ENCODE measurements at places on chromosomes 6 and 20. TPM values are rescaled to one million over a fixed set of nuclear protein-coding genes. Genes with fewer than 3 reads are reported as not detected.

Gene OPRM1
- total RNA-seq = not detected

Gene TMEM170B
- 1.3 TPM for total RNA-seq

Gene ARMH2
- total RNA-seq = not detected

Gene HLA-C
- total RNA-seq = 170 TPM

Gene TASP1
- total RNA-seq = 8.9 TPM

Gene C20orf96
- 20.5 TPM for total RNA-seq

DNA sequence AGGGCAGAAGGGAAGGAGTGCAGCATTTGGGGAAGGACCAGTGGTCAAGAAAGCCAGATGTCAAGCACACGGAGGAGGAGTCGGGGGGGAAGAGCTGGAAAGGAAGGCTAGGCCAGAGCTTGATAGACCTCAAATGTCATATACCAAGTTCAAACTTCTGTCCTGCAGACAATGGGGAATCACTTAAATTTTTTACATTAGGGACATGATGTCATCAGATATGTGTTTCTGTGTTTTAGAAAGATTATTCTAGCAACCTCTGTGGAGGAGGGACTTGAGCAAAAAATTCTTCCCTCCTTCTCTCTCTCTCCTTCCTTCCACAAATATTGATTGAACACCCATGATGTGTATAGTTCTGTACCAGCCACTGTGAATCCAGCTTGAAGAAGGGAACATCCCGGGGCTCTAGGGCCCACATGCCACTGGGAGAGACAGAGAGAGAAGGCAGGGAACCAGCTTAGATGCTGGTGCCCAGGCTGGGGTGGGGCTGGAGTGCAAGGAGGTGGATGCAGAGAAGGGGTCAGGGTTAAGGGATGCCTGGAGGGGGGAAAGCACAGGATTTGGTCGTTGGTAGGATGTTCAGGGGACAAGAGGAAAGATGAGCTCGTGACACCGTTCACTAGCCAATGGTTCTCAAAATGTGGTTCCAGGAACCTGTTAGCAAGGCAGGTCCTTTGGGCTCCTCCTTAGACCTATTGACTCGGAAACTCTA is 19.8 kb upstream of the AAR2 start:
- H3K4me3 ChIP-seq = no peak overlapping the region
- no peaks in the 10 kb centered on the region for H3K36me3 ChIP-seq
- H3K27me3 ChIP-seq = no peaks in the 10 kb centered on the region

DNA sequence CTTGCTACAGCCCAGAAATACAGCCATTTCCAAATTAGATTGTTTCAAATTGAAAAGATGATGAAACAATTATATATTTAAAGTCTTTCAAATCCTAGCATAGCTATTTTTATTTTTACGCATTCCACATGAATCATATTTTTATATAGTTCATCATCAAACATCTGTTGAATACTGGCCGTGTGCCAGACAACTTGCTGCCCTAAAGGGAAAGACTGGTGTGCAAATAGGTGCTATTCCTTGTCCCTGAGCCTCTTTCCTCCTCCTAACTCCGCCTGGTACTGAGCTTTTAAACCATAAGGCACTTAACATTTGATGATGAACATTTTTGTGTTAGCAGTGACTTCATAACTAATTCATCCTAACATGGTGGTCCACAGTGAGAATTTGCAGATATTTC is 18.7 kb upstream of the PLCG1 start:
- H3K4me1 ChIP-seq = no peaks in the 10 kb centered on the region
- no peak overlapping the region for H3K4me3 ChIP-seq
- H3K27me3 ChIP-seq = no peaks in the 10 kb centered on the region
- DNase-seq = no peak
- H3K36me3 ChIP-seq = peaks cover 59% of the 10 kb centered on the region

DNA sequence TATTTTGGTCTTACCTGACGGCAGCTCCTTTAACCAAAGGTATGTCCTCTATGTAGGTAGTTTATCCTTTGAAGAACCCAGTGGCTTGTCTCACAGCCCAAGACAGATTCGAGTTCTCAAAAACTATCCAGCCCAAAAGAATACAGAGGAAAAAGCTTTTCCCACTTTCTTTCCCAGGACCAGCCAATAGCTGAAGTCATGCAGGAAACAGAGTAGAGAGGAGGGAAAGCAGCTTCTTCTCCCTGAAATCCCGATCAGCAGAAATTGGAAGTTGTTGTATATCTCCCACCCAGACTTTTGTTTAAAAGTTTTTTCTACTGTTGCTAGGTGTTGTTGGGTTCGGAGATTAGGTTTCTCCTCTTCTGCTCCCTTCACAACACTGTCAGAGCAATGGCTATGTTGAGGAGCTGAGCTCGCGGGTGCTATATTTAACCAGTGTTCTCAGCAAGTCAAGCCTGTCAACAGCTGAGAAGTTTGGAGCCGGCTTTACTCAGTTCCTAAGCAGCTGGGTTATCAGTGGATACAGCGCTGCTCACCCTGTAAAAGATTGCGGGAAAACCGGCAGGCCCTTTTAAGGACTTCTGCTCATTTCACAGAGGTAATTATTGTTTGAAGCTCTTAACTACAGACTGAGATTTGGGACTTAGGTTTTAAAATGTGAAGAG is at the start of gene FILIP1:
TSS of gene FILIP1 (minus strand) at position 401 of the 665 bp plus-strand sequence. CDS start 78,828 bp downstream, outside the sequence.
- DNase-seq = no peak
- peaks cover 7% of the 10 kb centered on the region for H3K4me1 ChIP-seq
- no peak within 1 kb of the TSS for H3K4me3 ChIP-seq
- no peak within 1 kb of the TSS for H3K27ac ChIP-seq
- no peaks in the 10 kb centered on the region for H3K36me3 ChIP-seq

DNA sequence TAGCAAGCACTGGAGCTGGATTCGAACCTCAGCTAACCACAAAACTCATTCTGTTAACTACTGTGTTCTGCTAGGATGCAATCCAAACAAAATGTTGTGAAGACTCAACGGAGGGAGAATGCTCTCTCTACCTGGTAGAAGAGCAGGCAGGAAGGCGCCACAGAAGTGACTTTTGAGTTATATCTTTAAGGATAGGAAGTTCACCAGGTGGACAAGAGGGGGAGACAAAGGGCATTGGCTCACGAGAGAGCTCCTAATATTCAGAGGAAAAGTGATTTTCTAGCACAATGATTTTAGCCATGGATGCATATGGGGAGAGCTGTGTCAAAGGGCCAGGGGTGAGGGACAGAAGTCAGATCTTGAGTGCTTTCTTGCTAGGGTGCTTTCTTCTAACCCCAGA is 108.4 kb upstream of the MAFB start:
- no peak overlapping the region for H3K4me3 ChIP-seq
- H3K27ac ChIP-seq = no peak overlapping the region
- H3K4me1 ChIP-seq = no peaks in the 10 kb centered on the region
- no peak for DNase-seq
- no peaks in the 10 kb centered on the region for H3K36me3 ChIP-seq
- H3K27me3 ChIP-seq = no peaks in the 10 kb centered on the region

DNA sequence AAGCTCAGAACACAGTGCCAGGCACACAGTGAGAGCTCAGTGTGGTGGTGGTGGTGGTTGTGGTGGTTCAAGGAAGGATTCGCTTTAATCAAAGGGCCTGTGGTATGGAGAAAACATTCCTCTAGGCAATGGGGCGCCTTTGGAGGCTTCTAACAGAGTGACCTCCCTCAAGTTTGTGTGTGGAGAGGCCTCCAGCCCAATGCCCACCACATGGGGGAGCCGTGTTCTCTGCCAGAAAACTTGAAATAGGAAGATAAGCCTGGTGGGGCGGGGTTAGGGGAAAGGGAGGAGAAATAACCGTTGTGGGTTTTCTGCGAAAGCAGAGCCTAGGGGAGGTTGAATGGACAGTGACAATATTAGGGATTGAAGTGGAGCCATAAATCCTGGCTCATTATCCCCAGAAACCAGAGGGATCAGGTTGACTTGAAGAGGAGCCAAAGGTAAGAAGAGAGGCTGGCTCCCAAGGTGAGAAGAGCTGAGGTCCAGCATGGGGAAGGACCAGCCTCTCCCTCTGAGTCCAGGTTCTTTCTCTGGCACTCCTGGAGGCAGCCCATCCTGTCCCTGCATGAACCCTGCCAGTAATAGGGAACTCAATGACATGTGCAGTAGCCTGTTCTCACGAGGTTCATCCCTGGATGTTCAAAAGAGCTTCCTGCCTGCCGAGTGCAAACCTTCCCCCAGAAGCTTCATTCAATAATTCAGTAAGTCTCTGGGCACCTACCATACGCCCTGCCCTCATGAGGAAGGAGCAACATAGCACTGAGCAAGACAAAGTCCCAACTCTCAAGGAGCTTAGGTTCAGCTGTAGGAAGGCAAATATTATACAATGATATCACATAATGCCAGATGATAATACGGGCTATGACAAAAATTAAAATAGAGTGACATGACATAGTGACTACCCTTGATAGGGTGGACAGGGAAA is 51.4 kb downstream of the TGM2 start:
- H3K27me3 ChIP-seq = no peaks in the 10 kb centered on the region
- H3K36me3 ChIP-seq = no peaks in the 10 kb centered on the region
- peak overlapping the region; percentile 40 for H3K27ac ChIP-seq
- DNase-seq = no peak
- no peak overlapping the region for H3K4me3 ChIP-seq
- peaks cover 34% of the 10 kb centered on the region for H3K4me1 ChIP-seq

DNA sequence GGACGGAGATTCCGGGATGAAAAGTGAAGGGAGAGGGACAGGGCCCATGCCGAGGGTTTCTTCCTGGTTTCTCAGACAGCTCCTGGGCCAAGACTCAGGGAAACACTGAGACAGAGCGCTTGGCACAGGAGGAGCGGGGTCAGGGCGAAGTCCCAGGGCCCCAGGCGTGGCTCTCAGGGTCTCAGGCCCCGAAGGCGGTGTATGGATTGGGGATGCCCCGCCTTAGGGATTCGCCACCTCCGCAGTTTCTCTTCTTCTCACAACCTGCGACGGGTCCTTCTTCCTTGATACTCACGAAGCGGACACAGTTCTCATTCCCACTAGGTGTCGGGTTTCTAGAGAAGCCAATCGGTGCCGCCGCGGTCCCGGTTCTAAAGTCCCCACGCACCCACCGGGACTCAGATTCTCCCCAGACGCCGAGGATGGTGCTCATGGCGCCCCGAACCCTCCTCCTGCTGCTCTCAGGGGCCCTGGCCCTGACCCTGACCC is 55.0 kb upstream of the HLA-A start:
- H3K4me3 ChIP-seq = peak overlapping the region; percentile 73
- H3K36me3 ChIP-seq = no peaks in the 10 kb centered on the region
- H3K27me3 ChIP-seq = no peaks in the 10 kb centered on the region

DNA sequence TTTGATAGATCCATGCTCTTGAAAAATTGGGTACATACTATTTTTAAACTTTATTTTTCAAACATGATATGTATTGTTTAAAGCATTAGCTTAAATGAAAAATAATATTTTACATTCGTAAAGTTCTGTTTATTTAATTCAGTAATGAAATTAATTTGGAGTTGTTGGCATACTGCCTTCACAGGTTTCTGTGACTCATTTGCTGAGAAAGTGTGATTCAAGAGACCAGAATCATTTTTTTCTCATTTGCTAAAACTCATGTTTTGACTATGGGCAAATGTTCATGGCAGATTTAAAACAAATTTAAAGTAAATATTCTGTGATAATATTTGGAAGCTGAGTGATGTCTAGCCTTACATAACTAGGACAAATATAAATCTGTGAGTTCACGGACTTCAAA is 230.4 kb downstream of the BCKDHB start:
- H3K4me1 ChIP-seq = no peaks in the 10 kb centered on the region
- no peak overlapping the region for H3K4me3 ChIP-seq
- H3K27me3 ChIP-seq = no peaks in the 10 kb centered on the region
- no peaks in the 10 kb centered on the region for H3K36me3 ChIP-seq

- peak overlapping the region; percentile 83 for H3K4me3 ChIP-seq
- peaks cover 9% of the 10 kb centered on the region for H3K36me3 ChIP-seq
- DNase-seq = no peak
- H3K27me3 ChIP-seq = no peaks in the 10 kb centered on the region
Observed at GRCh38 chr6:116572162-116572561, 858 bp downstream of the RWDD1 start.

DNA sequence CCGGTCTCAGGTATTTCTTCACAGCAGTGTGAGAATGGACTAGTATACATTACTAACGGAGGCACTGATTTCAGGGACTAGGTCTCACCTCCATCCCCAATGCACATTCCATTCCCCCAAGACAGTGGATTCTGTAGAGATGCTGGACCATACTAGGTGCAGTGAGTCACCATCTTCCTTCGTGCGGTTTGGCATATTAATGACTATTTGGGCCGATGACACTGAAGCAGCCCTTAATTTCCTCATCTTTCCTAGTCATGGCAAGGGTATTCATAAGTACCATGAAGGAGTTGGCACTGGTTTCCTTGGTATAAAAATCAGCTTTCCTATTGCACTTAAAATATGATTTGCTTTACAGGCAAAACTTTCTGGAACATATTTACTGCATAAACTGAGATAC is 121.4 kb upstream of the TRAF3IP2 start:
- H3K27me3 ChIP-seq = peaks cover 25% of the 10 kb centered on the region
- no peak for DNase-seq
- no peaks in the 10 kb centered on the region for H3K36me3 ChIP-seq
- no peaks in the 10 kb centered on the region for H3K4me1 ChIP-seq
- H3K27ac ChIP-seq = no peak overlapping the region

DNA sequence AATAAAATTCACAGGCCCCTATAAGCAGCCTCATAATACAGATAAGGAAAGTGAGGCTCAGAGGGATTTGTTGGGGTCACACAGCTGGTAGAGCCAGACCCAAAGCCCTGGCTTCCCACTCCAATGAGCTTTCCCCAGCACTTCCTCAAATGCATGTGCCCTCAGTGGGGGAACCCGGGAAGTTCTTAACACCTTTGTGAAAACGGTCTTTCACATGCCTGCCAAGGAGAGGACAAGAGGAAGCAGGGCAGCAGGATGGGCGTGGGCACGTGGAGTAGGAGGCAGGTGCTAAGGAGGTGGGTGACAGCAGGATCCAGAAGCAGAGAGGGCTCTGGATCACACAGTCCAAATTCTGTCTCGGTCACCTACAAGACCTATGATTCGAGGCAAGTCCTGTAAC is 598 bp downstream of the PI16 start:
- H3K27me3 ChIP-seq = no peaks in the 10 kb centered on the region
- no peak overlapping the region for H3K27ac ChIP-seq
- H3K4me3 ChIP-seq = no peak overlapping the region
- DNase-seq = no peak

GRCh38 chr6:57267586-57268293 is 45.6 kb upstream of the RAB23 start:
- no peaks in the 10 kb centered on the region for H3K36me3 ChIP-seq
- H3K27ac ChIP-seq = peak overlapping the region; percentile 52
- no peaks in the 10 kb centered on the region for H3K27me3 ChIP-seq
- no peaks in the 10 kb centered on the region for H3K4me1 ChIP-seq
- H3K4me3 ChIP-seq = no peak overlapping the region

DNA sequence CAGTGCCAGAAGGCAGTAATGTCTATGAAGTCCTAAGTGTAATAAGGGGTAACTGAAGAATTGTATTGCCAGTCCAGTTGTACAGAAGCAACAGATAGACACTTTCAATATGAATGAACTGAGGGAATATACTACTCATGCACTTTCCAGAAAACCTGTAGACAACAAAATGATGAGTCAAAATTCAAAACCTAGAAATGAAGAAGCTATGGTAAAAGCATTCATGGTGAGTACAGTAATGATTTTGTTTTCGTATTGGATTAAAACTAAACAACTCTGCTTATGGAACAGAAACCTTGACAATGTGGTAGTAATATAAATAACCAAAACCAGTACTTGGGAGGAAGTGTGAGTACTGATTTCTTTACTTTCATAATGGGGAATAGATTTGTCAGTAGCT is 35.0 kb downstream of the ARMC2 start:
- no peaks in the 10 kb centered on the region for H3K36me3 ChIP-seq
- H3K4me1 ChIP-seq = no peaks in the 10 kb centered on the region
- H3K4me3 ChIP-seq = no peak overlapping the region
- no peaks in the 10 kb centered on the region for H3K27me3 ChIP-seq

GRCh38 chr6:148608199-148608951 is 138.5 kb upstream of the UST start:
- DNase-seq = no peak
- no peak overlapping the region for H3K4me3 ChIP-seq
- H3K4me1 ChIP-seq = no peaks in the 10 kb centered on the region
- no peak overlapping the region for H3K27ac ChIP-seq
- H3K27me3 ChIP-seq = no peaks in the 10 kb centered on the region
